ENCODE measurements at places on chromosomes 11 and 22.
A peak's percentile ranks its signal among the peaks of the same experiment; 100 is the strongest.

- no peak for DNase-seq
Measured at GRCh38 chr11:199782-200181, 6.9 kb downstream of the SCGB1C1 start.

DNA sequence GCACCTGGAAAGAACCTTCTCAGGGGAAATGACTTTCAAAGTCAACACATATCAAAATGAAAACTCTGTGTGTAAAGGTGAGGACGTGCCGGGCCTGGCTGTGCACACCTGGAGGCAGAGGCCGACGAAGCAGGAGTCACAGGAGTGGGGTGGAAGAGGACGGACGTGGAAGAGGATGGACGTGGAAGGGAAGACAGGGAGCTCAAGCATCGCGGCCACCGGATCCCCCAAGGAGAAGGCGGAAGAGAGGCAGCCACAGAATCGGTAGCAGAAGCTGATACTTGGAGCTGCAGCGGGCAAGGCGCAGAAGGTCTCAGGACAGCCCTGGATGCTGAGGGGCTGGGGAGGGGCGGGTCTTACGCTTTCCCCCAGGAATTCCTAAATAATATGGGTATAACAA is 519.8 kb downstream of the BRD1 start:
- DNase-seq: no peak

GRCh38 chr11:44101098-44101497 is 5.6 kb downstream of the EXT2 start:
- DNase-seq: no peak

DNA sequence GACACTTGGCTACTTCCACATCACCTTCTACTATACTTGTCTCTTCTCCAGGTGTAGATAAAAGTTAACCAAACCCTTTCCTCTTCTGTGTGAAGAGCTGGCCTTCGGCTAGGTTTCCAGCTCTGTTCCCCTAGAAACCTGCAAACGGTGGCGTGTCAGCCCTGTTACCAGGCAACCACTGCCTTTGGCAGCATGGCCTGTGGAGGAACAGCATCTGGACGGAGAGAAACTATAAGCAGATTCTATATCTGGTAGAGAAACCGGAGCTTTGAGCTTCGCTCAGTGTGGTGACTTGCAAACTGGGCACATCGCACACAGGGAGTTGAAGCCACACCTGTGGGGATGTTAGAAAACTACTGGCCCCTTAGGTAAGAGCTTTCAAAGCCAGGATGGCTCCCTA is 35.9 kb downstream of the ARAP1 start:
- no peak for DNase-seq

GRCh38 chr11:78417175-78417887 is at the start of gene GAB2:
Gene GAB2, minus strand, starts transcription at chr11:78417820. Its CDS starts 100 bp downstream, at chr11:78417720.
- no peak for DNase-seq

DNA sequence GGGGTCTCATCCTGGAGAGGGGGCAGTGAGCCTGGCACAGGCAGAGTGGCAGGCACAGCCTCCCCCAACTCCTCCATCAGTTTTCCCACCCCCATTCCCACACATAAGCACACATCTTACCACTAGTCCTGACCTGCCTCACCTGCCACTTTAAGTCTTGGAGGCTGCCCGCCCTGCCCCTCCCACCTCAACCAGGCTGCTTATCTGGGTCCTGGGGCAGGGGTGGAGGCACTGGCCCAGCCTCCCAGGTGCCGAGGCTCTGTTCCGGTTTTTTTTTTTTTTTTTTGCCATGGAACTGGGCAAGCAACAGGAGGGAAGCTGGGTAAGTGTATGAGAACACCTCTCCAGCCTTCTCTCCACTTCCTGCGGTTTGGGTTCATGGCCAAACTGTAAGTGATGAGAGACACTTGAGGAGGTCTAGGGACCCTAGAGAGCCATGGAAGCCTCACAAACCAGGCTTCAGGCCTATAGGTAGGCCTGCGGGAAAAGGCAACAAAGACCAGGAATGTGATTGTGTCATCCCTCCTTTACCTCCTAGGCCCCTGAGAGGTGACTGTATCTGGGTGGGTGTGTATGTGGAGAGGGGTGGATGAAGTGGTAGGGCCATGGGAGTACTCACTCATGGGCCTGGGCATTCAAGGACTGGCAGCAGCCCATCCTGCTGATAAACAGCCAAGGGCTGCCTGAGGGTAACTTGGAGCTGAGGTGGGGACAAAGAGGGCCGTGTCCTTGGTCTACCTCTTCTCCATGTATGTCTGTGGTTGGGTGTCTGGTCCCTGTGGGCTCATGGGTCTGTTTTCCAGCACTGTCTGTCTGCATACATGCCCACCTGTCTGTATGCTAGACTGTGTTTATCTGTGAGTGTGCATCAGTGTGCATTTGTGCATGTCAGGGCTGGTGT is 22.6 kb downstream of the PHLDB1 start:
- DNase-seq: no peak

DNA sequence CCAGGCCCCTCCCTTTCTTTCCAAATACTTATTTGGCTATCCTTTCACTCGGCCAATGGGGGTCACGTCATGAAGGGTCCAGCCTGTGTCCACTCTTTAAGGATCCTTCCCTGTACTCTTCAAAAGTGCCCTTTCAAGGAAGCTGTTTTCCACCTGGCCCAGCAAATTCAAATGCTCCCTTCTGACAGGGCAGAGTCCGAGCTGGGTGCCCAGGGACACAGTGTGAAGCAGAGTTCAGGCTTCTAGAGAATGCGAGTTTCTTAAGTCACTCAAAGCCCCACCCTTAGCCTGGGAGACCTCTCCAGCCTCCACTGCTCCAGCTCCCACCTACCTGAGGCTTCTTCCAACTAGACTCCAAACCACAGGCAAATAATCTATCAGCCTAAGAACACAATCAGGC is 5.5 kb upstream of the APOA1 start:
- no peak for DNase-seq

DNA sequence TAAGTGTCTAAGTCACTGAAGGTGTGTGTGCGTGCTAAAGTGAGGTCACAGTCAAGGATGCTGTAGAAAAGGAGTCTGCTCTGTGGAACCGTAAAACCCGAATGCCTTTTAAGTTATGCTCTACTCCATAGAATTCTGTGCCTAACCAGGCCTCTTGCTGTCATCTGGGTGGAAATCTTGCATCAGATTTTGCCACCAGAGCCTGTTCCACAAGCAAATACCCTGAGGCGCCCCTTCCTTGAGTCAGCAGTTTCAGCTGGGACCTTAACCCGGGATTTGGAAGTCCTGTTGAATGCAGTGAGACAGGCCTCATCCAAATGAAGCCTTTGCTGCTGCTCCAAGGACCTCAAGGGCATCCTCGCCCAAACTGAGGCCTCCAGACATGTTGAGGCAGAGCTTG is 109.8 kb downstream of the WNT11 start:
- DNase-seq: no peak

DNA sequence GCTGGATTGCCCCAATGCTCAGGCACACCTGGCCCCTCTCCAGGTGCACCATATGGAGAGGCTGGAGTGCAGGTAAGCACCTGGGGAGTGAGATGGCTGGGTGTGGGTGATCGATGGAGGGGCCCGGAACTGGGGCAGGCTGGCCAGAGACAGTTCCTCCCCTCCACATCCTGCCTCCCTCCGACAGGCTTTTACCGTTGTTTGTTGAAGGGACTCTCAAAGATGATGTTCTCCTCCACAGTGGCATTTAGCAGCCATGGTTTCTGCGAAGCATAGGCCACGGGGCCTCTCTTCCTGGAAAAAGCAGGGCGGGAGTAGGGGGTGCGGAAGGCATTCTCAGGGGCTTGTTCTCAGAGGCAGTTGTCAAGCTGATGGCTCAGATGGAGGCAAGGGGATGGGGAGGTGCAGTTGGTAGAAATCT is 25.9 kb upstream of the KCNJ11 start:
- DNase-seq: no peak

- DNase-seq: no peak
Measured at GRCh38 chr11:111450480-111451320, 61.5 kb downstream of the BTG4 start.

DNA sequence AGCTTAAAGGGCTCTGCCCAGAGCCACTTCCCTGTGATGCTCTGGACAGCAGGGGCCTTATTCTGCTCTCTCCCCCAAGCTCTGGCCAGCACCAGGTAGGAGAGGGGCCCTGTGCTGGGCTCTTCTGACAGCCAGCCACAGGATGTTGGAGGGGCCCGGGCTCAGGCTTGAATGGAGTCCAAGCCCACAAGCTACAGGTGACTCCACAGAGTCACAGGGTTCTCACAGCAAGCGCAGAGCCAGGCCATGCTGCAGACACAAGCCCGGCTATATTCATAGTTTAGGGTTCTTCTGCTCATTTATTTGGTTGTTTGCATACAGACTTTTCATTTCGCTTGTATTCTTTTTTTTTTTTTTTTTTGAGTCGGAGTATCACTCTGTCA is 1392.8 kb downstream of the BRD1 start:
- DNase-seq: no peak

DNA sequence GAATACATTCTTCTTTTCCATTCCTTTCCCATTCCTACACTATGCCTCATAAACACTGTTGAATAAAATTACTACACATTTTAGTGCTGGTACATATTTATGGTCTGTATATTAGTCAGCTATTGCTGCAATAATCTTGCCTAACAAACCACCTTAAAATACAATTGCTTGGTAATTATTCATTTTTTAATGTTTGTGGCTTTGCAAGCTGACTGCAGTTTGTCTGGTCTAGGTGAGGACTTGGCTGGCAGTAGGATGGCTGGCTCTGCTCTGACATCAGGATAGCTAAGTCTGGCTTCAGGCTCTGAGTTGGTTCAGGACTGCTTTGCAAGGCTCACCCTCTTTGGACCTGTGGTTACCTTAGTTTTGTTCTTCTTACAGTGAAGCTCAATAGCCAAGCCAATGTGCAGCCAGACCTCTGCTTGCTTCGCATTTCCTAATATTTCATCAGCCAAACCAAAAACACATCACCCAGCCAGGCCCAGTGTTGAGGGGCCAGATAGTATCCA is 913.4 kb upstream of the RAG2 start:
- no peak for DNase-seq

DNA sequence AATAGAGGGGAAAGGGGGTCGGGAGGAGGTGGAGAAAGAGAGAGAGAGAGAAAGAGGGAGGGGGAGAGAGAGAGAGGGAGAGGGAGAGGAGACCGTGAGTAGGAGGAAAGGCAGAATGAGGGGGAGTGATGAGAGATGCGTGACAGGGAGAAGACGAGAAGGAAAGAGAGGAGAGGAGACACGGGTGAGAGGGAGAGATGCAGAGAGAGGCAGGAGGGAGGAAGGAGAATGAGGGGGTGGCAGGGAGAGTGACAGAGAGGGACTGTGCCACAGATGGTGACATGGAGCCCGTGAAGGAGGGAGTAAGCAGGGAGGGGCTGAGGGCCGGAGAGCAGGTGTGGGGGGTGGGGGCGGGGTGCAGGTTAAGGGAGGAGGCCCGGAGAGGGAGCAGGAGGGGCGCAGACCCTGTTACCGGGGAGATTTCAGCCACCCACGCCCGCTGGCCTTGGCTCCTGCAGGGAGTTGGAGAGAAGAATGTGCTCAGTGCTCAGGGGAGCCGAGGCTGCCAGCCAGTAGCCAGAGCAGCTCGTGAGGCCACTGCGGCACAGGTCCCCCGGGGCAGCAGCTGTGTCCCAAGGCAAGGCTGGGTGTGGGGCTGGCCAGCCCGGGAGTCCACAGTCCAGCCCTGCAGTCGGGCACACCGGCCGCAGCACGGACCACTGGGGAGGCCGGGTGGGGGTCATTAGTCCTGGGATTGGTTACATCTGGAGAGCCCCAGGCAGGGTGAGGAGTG is at the start of gene SSTR3:
Gene SSTR3 (minus strand): TSS at position 304 of the 733 bp plus-strand sequence. CDS start 4,674 bp downstream, outside the sequence.
- DNase-seq: no peak

DNA sequence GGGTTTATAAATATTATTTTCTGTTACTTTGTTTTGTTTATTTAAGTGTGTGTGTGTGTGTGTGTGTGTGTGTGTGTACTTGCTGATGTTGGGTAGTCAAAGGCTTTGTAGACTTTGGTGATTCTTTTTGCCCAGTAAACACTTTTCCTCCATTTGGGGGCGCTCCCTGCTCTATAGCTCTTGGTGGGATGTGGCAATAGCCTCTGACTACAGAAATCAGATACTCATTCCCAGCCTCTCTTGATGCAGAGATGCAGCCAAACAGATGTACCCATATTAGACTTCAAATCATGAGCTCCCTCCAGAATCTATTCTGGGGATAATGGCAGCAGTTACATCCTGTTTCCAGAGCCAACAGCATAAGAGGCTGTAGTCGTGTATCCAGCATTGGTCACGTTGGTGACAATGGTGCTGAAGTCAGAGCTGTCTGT is 33.4 kb upstream of the APOL5 start:
- no peak for DNase-seq

DNA sequence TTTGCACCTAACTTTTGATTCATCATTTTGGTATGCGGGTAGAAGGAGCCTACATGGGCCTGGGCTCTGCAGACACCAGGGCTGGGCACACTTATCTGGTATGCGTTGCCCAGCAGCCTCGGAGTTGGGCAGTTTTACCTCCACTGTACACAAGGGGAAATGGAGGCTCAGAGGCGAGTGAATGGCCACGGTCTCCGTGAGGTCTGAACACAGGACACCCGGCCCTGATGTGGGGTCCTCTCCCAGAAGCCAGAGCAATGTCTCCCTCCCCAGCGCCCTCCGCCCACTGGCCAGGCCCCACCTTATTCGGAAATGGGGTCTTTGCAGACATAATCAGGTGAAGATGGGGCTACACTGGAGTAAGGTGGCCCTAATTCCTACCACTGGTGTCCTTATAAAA is 43.7 kb downstream of the OSBPL5 start:
- DNase-seq: no peak

GRCh38 chr22:21734540-21735199 is 924 bp downstream of the YPEL1 start:
- no peak for DNase-seq

GRCh38 chr11:65434057-65434666 is 11.6 kb downstream of the NEAT1 start:
- no peak for DNase-seq

DNA sequence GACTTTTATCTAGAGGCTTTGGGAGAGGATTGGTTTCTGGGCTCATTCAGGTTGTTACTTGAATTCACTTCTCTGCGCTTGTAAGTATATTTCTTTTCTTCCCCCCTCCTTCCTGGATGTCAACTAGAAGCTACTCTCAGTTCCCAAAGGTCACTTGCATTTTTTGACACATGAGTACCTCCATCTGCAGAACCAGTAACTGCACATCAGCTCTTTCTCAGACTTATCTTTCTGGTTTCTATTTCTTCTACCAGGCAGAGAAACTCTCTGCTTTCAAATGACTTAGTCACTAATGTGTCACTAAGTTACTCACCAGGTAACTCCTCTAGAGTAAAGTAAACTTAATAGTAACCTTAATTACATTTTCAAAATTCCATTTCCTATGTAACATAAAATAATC is 773.0 kb upstream of the LUZP2 start:
- DNase-seq: no peak

DNA sequence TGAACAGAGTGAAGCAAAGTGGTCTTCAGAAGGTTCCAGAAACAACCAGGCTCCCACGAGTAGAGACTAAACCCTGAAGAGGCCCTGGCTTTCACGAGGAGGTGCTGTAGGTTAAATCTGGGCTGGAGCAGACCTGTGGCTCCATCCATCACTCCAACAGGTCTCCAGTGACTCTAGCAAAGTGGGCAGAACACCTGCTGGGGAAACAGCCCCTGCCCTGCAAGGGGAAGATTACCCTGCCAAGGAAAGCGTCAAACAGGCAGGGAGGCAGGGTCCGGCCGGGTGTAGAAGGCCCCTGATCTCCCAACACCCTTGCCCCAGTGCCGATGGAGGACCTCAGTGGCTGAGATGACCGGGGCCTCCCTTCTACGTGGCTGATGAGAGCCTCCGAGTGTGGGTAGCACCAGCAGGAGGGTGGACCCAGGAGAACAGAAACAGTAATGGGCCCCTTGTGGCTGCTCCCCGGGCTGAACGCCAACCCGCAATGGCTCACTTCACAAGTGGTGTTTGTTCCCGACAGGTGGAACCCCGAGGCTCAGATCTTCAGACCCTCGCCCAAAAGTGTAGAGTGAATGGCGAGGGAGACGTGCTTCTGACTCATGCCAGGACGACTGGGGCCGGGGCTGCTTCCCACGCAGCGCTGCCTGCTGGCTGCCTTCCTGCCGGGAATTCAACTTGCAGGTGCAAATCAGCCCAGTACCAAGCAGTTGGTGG is 112.0 kb downstream of the SHANK2 start:
- peak; percentile 80 for DNase-seq

All from C1 segment of cervical spinal cord (tissue), 14 donors.